ENCODE measurements at places on chromosomes 3 and 15.

- no peak for DNase-seq
Observed at GRCh38 chr3:115927197-115927596, 303.9 kb downstream of the GAP43 start.

DNA sequence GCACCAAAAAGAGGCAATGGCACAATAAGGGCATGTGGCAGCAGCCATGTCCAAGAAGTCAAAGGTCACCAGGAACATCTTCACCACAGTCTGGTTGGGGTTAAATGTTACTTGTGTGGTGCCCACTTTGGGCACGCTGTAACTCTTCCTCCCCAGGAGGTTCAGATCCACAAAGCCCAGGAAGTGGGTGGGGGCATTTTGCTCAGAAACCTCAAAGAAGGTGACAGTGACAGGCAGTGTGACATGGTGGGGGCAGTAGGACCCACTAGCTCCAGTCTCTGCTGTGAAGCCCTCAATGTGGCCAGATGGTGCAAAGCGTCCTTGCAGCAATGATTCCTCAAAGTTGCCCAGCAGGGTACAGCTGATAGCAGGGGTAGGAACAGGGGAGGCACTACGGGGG is 5.8 kb downstream of the ZNF80 start:
- no peak for DNase-seq

DNA sequence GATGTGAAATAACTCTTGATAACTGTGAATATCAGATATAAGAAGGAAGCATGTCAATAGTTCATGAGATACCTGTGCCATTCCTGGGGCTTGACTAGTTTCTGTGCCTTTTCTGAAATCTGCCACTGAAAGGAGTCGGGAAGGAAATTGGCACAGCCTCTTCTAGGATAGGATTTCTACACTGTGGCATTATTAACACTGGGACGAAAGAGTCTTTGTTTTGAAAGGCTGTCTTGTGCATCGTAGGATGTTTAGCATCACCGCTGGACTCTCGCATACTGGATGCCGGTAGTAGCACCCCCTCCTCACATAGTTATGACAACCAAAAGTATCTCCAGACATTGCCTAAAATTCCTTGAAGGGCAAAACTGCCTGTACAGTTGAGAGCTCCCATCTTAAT is 77.9 kb upstream of the SAMMSON start:
- no peak for DNase-seq

DNA sequence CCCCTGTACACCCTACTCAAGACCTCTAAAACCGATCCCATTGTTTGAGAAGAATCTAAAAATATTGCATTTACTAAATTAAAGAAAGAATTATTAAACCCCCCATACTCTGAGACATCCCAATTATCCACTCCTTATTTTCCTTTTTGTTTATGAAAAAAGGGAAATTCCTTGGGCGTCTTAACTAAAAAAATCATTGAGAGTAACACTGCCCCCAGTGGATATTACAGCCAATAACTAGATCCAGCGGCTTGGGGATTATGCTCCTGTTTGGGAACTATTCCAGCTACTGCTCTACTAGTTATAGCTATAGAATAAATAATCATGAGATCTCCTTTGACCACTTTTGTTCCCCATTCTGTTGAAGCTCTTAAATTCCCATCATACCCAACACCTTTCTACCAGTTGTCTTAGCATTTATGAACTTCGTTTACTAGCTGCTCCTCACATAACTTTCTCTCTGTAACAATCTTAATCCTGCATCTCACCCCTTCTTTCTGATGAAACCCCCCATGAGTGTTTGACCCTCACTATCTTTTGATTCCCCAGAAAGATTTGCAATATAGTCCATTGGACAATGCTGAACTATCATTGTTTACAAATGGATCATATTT is 12.7 kb upstream of the CFAP91 start:
- DNase-seq: no peak

DNA sequence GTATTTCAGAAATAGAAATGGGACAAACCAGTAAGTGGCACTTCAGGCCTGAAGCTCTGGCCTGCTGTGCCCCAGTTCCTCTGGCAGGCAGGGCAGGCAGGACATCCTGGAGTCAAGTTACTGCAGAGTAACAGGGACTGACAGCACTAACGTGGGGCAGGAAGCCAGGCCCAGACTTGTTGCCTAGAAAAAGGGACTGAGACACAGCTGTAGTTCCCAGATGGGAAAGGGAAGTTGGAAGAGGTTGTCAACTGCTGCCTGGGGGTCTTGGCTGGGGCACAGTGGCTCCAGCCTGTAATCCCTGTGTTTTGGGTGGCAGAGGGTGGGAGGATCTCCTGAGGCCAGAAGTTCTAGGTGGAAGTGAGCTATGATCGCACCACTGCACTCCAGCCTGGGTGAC is 171.9 kb downstream of the FMN1 start:
- peak; percentile 53 for DNase-seq

- no peak for DNase-seq
Observed at GRCh38 chr15:92813485-92813884, 86.6 kb upstream of the CHD2 start.

DNA sequence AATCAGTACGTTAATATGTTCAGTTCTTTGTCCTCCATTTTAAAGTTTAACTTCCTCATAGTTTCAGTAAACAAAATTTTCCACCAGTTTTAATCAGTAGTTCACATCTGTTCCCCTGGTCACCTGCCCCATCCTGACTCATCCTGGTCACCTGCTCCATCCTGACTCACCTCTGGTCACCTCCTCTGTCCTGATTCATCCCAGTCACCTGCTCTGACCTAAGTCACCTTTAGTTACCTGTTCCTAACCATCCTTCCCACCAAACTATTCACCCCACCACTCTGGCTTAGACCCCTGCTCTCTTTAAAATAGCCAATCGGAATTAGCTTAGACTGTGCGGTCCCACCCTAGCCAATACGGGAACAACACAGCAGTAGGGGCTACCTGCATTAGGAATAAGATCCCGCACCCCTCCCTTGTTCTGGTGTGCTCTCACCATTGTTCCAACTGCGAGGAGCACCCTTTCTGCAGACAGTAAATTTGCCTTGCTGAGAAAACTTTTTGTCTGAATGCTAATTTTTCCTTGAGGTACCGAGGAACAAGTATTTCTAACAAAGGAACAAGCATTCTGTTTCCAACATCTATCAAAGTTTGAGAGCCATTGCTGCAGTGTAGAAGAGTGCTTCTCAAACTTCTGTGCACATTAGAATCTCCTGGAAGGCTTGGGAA is 169.3 kb downstream of the ADAMTS17 start:
- DNase-seq: no peak

DNA sequence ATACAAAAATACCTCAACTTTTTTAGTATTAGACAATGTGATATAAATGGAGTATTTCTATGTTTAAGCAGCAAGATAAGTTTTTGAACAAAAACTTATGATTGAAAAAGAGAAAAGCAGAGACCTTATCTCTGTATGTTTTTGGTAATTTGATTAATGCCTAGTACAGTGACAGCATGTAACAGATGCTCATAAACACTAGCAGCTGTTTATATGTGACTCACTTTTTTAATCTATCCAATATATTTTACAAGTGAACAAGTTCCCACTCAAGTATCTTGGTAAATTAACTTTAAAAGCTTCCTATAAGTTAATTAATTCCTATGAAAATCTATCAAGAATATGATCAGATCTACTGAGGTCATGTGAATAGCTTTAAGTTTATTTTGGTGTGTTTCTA is 55.1 kb downstream of the NGLY1 start:
- DNase-seq: no peak

DNA sequence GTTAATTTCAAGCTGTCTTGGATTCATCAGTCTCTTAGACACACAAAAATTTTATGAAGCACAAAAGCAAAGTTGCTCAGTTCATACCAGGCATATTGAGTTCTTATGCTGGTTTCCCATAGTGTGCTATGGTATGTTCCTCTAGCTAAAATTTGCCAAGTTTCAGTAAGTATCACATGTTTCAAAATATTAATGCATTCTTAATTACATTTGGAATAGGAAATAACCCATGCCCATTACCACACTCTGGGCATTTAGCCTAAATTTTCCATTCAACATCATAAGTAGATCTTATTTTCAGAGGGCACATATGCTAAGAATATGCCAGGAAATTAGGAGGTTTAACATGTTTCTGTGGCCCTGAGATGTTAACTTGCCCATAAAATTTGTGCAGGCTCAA is 289.9 kb downstream of the SHOX2 start:
- DNase-seq: no peak

DNA sequence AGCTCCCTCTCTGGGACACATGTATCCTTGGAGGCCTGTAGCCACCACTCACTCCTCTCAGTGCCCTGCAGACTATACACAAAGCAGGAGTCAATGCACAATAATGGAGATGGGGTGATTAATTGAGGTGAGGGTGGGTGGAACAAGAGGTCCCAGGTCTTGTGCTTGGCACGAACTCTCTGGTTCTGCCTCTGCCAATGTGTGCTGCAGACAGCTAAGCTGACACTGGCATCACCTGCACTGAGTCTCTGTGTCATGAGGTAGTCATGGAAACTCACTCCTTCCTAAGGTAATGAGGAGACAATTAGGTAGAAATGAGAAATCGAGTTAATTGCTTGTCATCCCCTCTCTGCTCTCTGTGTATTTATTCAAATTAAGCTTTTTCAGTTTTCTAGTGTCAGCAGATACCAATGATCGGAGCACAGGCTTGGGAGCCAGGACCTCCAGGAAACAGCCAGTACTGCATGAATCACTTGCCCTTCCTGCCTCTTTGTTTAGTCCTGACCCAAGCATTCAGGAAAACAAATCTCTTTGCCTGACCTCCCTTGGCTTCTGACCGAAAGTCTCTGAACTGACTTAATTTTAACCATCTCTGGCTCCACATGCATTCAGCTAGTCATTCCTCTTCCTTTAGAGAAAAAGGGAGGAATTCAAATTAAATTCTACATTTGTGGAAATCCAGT is 56.7 kb downstream of the DRD3 start:
- no peak for DNase-seq

Measured in NCI-H2029 (cell line).